ENCODE measurements at places on chromosomes 11 and 22.

GRCh38 chr11:87137711-87138110 lies 100.0 kb downstream of the TMEM135 start:
- no peak for DNase-seq

DNA sequence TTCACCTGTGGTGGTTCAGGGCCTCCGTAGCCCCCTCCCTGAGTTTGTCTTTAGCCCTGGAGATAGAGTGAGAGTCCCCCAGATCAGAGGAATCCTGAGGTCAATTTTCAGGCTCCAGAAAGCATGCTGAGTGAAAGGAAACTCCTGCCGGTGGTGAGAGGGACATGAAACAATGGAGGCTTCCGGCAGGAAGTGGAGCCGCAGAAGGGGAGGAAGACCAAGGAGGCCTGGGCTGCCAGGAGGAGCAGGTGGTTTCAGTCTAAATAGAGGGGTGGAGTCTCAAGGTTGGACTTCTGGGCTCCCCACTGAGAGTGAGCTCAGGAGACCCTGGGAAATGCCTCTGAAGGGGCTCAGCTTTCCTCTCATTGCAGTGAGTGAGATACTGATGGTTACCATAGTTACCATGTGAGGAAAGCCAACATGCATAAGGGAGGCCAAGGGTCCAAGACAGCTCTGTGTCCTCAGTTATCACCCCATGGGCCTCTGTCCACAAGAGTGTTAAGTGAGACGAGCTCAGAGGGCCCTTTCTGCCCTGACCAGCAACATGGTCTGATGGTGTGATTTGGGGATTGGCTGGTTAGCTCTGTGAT lies 10.7 kb downstream of the SLCO2B1 start:
- DNase-seq = no peak

DNA sequence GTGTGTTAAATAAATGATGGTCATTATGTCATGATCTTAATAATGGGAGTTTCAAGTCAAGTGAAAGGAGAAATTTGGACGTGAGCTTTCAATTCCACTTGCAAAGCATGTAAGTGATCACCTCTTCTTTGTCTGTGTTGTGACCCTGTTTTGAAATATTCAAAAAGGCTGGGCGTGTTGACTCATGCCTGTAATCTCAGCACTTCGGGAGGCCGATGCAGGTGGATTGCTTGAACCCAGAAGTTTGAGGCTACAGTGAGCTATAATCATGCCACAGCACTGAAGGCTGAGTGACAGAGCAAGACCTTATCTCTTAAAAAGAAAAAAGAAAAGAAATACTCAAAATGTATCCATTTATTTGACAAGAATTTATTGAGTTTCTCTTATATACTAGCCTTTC lies 32.9 kb upstream of the EED start:
- no peak for DNase-seq

DNA sequence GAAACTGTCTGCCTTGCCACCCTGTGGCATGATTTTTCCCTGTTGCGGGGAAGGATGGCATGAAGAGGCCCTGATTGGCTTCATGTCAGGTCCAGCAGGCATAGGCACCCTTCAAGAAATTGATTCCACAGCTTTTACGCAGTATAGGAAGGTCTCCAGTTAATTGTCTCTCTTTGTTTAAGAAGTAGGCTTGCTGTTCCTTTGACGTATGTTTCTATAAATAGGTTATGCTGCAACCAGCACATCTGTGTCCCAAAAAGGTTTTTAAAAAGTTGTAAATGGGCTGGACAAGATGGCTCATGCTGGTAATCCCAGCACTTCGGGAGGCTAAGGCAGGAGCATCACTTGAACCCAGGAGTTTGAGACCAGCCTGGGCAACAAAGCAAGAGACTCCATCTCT lies 62.6 kb downstream of the CD6 start:
- no peak for DNase-seq

GRCh38 chr22:37517826-37518450 lies 1.3 kb downstream of the CARD10 start:
- DNase-seq = no peak

DNA sequence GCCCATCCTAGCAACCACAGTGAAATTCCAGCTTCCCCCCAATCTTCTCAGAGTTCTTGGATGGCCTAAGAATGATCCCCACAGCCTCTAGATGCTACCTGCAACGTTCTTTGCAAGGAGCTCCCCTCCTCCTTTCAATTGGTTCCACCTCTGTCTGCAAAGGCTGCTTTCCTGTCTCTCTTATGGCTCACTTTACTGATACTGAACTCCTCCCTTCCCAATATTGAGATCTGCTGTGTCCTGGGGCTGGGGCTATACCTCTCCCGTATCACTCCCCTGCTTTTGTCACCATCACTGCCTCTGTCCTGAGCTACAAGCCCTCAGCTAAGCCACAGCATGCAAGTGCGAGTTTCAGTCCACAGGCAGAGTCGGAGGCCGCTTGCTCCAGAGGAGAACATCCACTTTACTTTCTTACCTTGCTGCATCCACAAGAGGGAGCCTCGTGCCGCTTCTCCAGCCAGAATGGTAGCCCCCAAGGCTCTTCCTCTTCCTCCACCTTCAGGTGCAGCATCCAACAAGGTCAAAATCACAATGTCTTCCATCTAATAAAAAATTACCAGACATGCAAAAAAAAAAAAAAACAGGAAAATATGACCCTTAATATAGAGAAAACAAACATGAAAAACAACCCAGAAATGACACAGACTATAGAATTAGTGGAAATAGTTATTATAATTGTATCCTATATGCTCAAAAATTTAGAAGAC lies 48.6 kb upstream of the TMEM45B start:
- no peak for DNase-seq

DNA sequence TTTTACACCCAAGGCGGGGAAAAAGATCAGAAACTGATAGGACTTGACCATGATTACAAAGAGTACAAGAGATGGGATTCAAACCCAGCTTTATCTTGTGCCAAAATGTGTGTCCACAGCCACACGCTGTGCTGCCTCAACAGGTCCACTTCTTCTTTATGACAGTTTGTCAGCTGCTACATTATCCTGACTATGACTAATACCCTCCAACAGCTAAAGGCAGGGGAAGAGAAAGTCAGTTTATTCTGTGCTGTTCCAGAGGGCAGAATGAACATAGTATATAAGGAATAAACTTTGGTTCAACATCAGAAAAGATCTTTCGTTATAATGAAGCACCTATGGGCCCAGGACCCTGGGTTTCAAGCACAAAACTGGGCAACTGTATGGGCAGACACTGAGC lies 668.2 kb upstream of the TENM4 start:
- no peak for DNase-seq

DNA sequence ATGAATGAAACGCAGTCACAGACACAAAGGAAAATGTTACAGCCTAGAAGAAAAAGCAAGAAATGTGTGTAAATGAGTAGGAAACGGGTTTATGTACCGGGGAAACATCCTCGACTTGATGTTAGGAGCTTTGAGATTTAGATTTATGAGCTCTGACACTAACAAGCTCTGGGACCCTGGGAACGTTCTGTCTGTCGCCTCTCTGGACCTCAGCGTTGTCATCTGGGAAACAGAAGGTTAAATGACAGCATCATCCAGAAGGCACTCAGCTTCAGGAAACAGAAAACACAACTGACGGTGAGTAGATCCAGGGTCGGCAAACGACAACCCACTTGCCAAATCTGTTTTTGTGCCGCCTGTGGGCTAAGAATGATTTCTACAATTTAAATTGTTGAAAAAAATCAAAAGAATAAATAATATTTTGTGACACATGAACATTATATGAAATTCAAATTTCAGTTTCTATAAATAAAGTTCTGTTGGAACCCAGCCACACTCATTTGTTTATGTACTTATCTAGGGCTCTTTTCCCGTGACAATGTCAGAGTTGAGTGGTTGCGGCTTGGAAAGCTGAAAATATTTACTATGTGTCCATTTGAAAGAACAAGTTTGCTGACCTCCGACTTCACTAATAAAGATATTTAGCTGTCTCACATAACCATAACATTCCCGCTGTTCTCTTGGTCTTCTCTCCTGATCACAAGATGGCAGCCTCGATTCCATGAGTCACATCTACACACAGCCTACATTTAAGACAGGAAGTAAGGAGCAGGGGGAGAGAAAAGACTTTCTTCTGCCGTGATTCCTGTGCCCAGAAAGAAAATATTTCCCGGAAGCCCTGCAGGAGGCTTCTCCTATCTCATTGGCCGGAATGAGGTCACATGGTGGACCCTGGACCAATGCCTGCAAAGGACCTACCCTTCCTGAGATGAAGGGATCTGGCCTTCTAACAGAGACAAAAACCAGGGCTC lies 47.1 kb upstream of the SYT13 start:
- no peak for DNase-seq

DNA sequence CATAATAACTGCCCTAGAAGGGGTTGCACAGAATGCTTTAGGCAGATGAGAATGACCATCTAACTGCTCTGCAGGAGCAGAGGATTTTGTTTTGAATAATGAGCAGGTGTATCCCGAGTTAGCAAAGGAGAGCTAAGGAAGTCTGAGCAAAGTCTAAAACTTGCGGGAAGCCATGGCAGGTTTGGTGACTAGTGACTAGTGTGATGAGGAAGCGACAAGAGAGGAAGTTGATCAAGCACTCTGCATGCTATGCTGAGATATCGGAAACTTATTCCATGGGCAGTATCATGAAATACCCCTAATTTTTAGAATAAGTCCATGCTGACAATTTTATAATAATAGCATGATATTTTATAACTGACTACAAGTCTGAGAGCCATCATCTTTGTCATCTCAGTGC lies 12.9 kb downstream of the OLFML1 start:
- no peak for DNase-seq

- DNase-seq = no peak
These were observed 59.1 kb downstream of the SCGB1A1 start for GRCh38 chr11:62477927-62478326.

DNA sequence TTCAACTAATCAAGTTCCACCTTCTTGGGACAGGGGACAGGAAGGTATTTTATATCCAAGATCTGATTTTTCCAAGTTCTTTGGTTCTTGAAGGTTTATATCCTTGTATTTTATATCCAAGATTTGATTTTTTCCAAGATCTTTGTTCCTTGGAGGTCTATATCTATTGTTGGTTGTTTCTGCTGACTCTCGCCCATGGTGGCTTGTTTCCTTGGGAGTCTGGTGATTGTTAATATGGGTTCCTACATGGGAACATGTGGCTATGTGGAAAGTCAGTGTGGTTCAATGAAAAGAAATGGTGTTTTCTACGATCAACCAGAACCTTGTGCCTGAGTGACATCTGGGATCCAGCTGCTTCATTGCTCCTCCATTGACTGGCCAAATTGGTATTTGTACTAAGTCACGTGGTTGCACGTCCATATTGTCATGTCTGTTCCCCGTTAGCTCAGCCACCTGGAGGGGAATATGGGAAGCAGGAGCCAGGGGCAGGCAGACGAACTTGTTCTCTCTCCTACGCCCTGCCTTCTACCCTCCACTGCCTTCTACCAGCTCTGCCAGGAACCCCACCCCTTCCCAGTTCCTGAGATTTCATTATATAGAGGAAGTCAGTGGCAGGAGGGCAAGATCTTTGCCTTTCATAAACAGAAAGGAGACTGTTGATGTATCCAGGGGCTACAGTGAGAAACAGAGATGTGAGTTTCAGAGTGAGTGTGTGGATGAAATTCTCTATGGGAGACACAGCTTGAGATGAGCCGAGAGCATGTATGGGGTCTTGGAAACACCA lies 11.1 kb upstream of the CSF2RB start:
- DNase-seq = no peak

- no peak for DNase-seq
These were observed 27.2 kb downstream of the WEE1 start for GRCh38 chr11:9600644-9601036.

DNA sequence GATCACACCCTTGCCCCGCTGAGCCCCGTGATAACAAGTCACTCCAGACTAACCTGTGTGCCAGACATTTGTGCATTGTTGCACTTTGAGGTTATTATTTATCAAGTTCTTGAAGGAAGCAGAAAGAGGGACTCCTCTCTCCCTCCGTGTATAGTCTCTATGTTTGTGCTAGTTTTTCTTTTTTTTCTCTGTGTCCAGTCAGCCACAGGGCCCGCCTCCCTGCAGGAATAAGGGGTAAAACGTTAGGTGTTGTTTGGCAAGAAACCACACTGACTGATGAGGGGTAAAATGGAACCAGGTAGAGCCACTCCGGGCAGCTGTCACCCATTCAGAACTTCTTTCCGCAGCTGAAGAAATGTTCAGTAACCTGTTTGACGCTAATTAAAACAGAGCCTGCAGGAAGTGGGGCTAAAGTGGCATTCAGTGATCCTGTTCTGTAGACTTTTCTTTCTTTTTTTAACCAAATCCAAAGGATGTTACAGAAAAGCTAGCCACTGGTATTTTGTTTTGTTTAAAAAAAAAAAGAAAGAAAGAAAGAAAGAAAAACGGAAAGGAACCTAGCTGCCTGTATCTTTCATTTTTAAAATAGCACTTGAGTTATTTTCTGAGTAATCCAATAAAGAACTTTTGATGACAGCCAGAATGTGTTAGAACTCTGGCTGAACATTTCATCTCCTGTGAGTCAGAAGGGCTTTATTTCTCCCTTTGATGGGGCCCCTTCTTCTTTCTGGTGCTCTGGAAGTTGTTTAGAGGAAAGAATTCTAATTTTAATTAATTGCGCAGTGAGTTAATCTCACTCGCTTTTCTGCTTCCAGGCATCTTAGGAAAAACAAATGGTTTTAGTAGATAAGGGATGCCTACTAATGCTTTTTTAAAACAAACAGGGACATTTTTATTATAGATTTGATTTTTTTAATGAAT lies 58.2 kb downstream of the COMMD9 start:
- DNase-seq = no peak

- DNase-seq = no peak
These were observed 2.2 kb downstream of the PHRF1 start for GRCh38 chr11:578276-579035.

DNA sequence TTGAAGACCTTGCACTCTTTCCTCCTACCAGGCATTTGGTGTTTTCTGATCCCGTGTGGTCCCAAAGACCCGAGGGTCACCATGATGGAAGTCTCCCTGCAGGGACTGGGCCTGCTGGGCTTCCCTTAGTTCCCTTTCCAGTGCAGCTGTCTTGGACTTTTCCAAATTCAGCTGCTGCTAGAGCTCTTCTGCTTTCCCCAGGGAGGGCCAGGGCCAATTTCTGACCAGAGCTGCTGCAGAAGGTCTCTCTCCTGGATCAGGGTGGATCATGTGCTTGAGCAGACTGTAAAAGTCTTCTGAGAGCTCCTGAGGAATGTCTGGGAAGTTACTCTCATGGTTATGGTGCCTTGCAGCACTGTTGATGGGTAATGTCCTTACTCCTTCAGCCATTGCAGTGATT lies 23.2 kb downstream of the LDLRAD3 start:
- DNase-seq = no peak

DNA sequence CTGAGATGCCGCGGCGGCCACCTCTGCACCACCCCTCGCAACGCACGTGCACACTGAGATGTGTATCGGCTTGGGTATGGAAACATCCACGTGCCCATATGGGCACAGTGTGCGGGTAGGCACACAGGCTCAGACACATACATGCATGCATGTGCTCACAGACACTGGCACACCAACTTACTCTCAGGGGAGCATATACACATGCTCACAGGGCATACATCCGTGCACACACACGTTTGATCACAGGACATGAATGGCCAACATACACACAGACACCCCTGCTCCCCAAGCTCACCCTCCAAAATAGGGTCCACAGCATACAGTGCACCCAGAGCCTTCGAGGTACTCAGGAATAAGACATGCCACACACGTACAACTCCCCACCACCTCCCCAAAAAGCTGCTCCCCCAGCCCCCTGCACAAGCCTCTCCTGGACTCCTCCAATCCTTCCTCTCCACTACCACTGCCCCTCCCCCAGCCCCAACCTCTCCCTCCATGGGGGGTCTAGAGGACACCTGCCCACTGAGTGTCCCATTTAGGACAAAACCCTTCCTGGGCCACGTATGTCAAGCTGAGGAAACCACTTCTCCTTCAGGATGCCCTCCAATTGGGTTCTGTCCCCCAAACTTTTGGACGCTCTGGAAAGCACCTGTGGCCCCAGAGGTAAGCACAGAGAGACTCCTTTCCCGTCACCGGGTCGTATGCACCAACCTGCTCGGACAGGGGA lies 53.1 kb downstream of the SLC22A12 start:
- DNase-seq = no peak
